NB4 (cell line): ENCODE measurements at places on chromosomes 7 and 10.

DNA sequence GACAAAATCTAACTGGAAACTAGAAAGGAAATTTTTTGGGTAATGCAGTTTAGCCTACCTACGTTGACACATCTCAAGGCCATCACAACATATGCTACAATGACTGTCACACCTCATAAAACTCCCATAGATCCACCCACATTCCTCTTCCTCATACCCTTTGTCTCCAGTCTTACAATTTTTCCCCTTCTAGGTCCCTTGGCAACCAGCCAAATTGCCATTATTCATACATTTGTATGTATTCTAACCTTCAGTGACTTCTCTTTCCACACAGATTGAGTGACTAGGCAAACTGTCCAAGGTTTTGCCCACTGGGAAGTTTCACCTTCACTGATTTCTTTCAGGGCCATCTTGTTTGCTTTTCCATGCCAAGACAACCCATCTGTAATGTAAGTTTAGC is 100.5 kb upstream of the TPK1 start:
- DNase-seq, result no peak

DNA sequence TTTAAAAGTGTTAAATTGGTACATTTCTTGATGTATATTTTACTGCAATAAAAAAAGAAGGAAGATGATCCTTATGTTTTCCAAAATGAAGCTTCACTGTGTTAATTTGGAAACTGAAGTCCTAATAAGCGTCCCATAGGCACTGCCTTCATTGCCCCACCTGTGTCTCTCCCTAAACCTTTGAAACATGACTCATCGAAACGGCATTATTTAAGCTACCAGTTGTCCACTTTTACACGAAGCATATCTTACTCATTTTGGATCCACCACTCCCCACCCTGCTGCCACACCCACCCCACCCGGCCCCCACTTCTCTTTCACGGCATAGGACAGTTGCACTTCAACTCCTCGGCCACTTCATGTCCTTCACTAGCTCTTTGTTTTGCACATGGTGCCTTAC is 85.5 kb downstream of the KIAA1549 start:
- DNase-seq, result no peak

DNA sequence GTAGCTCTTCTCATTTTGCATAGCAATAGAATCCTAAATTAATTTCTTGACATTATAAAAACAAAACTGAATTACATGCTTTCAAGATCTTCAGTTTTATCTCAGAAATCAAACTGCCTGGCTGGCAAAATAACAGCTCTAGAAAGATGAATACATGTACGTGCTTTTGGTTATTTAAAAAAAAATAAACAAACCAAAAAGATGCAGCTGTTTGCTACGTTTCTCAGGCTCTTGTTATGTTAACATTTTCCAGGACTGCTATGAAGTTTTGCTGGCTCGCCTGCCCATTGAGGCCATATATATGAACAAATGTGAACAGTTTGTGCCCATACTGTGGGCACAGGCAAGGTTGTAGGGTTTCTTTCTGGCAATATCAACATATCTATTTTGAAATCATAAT is 86.6 kb downstream of the ODAD2 start:
- DNase-seq, result no peak

- no peak for DNase-seq
These were observed 69.4 kb downstream of the FRMD4A start for GRCh38 chr10:14261336-14261735.

GRCh38 chr10:119680050-119680449 is 28.9 kb downstream of the BAG3 start:
- peak; percentile 62 for DNase-seq

- no peak for DNase-seq
These were observed 123.8 kb downstream of the CFTR start for GRCh38 chr7:117603627-117604026.

GRCh38 chr10:98920360-98920759 is 315.3 kb downstream of the HPSE2 start:
- DNase-seq, result no peak

DNA sequence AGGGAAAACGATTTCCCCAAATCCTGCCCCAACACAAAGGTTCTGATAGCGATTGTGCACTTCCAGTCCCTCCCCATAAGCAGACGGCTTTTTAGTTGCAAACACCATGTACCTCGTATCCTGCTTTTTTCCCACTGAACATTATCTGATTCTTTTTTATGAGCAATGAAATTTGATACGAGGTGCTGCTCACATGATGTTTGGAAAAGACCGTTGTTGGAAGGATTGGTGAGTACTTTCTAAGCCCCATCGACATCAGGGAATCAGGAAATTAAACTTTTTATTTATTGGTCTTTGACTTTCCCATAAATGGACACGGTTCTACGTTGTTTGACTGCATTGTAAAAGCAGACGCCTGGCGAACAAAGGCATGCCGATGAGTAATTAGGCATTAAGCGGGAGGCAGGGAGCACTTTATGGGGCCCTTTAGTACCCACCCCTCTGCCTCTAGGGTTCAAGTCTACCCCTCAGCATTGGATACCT is 49.4 kb downstream of the TEX36 start:
- DNase-seq, result no peak

DNA sequence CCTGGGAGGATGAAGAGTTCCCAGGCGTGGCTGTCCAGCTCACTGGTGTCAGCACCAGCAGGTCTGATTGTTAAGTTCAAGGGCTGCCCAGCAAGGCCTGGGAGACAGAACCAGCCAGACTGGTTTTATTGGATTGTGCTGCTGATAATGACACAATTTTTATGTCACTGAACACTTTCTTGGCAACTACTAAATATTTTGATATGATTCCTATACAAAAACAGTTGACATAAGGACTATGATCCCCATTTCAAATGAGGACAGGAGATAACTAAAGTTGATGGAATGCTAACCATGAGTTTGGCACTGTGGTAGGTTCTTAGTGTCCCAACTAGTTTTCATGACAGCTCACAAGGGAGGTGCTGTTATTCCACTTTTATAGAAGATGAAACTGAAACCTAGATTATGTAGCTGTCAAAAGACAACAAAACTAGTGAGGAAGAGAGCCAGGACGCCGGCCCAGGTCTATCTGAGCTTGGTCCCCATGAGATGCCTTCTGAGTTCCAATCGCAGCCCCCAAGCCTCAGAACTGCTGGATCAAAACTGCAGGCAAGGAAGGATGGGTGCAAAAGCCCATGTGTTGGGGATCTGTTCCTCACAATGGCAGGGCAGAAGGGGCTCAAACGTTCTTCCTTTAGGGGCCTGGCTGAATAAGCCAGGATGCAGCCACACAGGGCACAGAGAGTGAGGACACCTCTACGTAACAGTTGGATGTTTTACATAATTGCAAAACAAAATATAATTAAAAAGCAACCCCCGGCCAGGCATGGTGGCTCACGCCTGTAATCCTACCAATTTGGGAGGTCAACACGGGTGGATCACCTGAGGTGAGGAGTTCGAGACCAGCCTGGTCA is 52.8 kb downstream of the COBL start:
- no peak for DNase-seq

DNA sequence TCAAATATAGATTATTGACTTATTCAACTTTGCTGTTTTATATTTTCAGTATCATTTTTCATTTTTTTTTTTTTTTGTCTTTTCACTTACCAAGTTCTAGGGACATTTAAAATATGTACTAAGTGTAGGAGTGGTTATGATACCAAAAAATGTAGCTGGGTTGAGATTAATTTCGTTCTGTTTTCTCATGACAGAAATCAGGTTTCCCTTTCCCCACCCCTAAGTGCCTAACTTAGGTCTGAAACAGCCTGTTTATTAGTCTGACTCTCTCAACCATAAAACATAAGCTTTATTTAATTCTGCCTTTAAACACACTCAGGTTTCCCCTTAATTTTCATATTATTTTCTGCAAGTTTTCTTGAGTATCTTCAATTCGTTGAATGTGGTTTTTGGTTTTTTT is 22.1 kb downstream of the TMEM106B start:
- DNase-seq, result no peak

DNA sequence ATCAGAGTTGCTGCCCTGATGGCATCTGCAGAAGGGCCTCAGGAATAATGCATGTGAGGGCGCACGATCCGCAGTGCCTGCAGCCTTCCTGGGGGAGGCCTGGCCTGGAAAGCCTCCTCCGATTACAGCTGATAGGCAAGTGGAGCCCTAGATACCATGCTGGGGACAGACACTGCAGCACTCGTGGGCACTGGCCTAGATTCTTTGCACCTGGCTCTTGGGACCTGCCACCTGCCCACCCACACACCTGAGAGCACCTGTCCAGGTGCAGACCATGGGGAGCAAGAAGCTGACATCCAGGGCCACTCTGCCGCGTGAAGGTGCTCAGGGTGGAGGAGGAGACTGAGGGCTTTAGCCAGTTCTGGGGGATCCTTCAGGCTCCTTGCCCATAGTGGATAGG is 14.8 kb downstream of the YKT6 start:
- no peak for DNase-seq

- DNase-seq, result no peak
These were observed 306.9 kb downstream of the FGFR2 start for GRCh38 chr10:121291376-121291775.

DNA sequence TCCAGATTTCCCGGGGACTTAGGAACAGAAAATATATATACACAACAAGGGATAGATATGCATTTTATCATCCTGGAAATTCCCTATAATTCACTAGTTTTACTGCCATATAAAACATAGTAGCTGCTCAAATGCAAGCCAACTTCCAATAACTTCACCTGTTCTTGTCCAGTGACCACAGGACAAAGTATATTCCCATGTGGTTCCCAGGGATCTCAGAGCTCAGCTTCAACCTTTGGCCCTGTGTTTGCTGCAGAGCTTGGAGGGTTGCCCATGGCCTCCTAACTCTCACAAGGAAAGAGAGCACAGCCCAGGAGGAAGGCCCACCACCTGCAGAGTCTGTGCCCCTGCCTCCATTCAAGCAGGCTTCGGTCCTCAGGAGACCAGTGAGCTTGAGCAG is 4.5 kb upstream of the DRGX start:
- no peak for DNase-seq

GRCh38 chr7:81462672-81463071 is 307.2 kb downstream of the HGF start:
- no peak for DNase-seq

GRCh38 chr10:26863351-26864076 is 2.8 kb upstream of the ABI1 start:
- no peak for DNase-seq

DNA sequence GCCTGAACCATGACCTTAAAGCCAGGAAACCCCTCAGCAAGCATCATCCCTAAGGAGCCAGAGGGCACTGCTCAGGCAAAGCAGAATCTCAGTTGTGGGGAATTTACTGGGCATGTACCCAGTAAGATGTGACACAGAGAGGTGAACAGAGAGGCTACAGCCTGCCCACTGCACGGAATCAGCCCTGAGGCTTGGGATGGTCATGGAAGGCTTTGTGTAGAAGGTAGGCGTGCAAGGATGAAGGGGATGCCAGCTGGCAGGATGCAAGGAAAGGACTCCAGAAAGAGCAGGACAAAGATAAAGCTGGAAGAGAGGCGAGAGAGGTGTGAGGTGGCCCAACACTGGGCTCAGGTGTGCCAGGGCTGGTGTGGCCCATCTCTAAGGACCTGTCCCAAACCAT is 2.4 kb upstream of the AIFM2 start:
- DNase-seq, result no peak

- no peak for DNase-seq
These were observed 47.0 kb downstream of the WDFY4 start for GRCh38 chr10:48731654-48732053.

GRCh38 chr7:3289996-3290395 is 11.1 kb upstream of the SDK1 start:
- no peak for DNase-seq

GRCh38 chr7:88455696-88456095 is 149.0 kb upstream of the STEAP4 start:
- DNase-seq, result no peak

DNA sequence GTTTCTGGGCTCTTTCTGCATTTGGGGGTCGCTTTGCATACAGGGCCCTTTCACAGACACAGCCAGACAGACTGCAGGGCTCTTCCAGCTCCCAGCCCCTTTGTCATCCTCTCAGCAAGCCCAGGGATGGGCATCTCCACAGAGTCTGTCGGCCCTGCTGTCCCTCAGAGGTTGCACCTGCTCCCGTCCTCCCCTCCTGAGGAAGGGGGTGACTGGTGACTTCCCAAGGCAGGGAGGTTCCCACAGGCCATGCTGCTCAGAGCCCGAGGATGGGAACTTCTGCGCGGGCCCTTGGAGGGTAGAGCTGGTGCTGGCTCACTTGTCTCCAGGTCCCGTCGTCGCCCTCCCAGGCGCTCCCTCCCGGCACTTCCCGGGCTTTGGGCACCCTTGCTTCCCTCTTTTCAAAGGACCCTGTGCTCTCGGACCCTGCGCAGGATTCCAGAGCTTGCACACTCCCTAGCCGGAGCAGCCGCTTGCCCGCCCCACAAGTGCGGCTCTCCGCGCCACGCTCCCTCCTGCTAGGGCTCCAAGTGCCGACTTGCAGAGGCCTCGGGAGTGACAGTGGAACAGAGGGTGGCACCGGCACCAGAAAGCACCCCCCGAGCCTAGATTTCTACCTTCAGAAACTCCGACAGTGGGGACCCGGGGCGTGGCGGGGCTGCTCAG is 152.5 kb downstream of the PRKAG2 start:
- no peak for DNase-seq

DNA sequence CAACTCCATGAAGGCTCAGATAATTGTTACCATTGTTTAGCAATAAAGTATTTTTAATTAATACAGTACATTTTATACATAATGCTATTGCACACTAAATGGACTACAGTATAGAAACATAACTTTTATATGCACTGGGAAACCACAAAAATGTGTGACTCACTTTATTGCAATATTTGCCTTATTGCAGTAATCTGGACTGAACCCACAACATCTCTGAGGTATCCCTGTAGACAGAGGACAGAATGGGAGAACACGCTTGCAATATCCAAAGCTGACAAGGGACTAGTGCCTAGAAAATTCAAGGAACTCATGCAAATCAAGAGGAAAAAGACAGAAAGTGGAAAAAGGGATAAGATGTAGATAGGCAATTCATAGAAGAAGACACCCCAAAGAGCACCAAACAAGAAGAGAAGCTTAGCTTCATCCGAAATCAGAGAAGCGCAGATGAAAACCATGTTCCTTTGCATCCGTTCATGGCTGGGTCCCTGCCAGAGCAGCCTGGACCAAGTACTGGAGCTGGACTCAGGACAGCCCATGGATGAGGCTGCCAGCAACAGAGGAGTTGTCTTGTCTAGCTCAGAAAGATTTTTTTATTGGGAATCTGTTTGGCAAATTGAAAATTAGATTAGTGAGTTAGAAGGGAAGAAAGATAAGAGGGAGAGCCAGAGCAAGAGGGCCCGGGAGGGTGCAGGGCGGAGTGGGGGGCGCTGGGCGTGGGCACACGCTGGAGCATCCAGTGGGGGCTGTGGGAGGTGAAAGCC is 16.0 kb upstream of the GALNTL5 start:
- peak; percentile 67 for DNase-seq

- no peak for DNase-seq
These were observed 277.1 kb upstream of the KLF6 start for GRCh38 chr10:4062072-4062471.
